NCI-H774 (cell line): ENCODE measurements at places on chromosomes 1 and 21.

GRCh38 chr1:224378855-224379631 is 22.4 kb downstream of the CNIH4 start:
- DNase-seq = no peak

- no peak for DNase-seq
These were observed 246.3 kb downstream of the USH2A start for GRCh38 chr1:216176970-216177369.

DNA sequence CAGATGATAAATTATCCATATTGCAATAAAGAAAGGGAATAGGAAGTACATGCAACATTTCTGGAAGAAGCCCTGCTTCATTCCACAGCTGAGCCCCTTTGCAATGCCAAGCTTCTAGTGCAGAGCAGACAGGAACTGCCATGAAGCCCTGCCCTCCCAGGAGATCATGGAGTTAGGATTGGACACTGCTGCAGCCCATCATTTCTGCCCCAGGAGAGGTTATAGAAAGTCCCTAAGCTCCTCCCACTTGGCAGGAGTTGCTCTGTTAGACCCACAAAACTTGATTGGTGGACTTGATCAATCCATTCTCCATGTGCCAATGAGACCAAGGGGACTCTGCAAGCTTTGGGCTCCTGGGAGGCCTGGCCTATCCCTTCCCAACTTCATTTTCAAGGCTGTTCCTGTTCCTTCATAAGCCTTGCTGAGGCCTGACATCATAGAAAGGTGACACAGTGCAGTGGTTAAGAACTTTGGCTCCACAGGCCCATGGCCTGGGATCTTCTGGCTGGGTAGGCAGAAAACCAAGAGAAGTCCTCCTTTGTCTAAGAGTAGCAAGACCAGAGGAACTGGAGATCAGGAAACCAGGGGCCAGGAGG is 1.3 kb upstream of the LAPTM5 start:
- no peak for DNase-seq

DNA sequence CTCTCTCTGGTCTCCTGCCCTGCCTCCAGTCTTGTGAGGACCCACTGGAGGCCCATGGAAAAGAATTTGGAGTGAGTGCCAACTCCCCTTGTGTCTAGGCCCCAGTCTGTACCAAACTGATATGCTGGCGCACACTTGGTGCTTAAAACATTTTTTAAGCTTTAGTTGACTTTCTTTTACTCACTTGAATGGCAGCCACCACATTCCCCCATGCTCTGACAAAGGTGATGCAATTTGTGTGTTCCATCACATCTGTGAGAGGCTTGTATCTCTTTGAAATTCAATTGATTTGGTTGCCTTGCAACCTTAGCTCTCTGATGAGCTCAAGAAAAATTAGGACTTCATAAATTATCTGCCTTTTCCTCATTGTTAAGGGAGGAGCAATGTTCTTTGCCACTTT is 30.5 kb upstream of the WDTC1 start:
- no peak for DNase-seq

DNA sequence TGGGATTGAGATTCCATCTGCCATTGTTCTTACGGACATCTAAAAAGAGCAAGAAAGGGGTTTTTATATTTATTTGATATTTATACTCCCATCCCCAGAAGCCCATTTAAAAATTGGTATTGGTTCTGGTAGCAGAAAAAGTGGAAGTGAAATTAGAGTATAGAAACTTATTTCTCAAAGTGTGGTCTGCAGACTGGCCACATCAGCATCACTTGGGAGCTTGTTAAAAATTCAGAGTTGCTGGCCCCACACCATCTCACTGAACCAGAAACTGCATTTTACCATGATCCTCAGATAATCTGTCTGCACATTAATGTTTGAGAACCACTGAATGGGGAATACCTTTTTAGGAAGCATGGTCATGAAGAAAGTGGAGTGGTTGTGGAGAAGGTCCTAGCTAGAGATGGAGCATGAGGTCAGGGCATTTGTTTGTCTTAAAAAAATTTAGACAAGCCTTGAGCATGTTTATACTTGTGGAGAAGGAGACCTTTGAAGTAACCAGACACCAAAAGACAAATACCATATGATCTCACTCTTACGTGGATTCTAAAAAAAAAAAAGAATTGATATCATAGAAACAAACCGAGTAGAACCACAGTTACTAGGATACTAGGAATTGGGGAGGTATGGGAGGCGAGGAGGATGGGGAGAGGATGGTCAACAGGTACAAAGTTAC is 116.3 kb downstream of the ST6GALNAC3 start:
- DNase-seq = no peak

GRCh38 chr21:32915099-32915498 is 110.6 kb upstream of the OLIG2 start:
- DNase-seq = no peak

DNA sequence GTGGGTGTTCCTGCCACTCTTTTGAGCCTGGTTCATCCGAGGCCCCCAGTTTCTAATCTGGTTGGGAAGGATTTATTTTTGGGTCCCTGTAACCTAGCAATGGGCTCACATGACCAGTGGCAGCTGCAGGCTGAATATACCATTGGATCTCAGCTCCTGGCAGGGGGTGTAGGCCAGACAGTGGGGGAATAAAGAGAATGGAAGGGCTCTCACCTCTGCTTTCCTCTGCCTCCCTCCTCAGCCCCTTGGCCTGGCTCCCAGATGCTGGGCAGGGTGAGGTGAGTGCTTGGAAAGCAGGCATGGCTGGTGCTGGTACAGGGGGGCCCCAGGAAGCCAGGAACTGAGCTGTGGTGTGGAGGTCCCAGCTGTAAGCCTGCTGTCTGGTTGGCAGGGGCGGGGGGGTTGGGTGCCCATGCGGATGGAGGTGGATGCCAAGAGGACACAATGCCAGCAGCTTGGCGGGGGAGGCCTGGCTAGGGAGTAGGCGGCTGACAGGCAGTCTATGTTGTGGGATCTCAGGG is 3.6 kb upstream of the GPR61 start:
- no peak for DNase-seq
